Activated CD8-positive, alpha-beta memory T cell treated with anti-CD3 and anti-CD28 coated beads for 1 hour (primary cell): ENCODE measurements at places on chromosomes 5 and 9.
A peak's percentile ranks its signal among the peaks of the same experiment; 100 is the strongest.

DNA sequence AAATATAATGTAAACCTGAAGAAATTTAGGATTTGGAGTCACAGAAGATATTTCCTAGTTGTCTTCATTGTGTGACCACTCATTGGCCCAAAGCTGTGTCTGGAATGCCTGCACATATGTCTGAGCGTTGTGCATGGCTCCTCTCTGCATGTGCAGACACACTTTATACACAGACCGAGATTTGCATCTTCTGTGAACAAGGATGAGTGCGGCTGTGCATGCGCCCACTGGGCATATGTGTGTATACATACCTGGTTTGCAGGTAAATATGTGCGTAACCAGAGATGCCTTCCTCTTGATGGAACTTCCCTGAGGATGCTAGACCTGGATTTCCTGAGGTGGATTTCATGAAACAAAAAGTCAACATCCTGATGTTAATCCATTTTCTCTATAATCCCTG, 19.1 kb downstream of the PHF2 start:
- no peak for DNase-seq

GRCh38 chr9:98087420-98088354, 31.2 kb downstream of the NANS start:
- peak; percentile 15 for DNase-seq

DNA sequence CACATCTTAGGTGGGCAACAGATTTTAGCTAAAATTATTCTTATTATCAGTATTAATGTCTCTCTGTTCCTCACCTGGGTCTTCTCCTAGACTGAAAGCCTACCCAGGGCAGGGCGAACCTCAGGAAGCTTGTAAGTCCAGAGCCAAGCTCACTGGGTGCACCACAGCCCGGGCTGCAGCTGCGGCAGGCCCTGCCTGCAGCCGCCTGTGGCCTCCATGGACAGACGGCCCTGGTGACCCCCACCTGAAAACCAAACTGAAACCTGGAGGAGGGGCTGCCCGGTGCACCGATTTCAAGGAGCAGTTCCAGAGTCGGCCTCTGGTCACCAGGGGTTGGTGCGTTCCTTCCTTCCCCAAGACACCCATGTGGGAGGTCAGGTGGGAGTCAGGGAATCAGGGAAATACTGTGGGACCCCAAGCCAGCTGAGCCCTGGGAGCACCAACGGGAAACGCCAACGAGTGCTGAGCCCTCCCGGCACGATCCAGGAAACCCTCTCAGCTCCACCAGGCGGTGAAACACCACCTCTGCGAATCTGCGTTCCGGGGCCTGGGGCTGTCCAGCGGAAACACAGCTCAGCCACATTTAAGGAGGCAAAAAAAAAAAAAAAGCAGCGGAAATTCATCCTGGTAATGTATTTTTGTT, 68.6 kb upstream of the PPP1R26 start:
- DNase-seq, result no peak

DNA sequence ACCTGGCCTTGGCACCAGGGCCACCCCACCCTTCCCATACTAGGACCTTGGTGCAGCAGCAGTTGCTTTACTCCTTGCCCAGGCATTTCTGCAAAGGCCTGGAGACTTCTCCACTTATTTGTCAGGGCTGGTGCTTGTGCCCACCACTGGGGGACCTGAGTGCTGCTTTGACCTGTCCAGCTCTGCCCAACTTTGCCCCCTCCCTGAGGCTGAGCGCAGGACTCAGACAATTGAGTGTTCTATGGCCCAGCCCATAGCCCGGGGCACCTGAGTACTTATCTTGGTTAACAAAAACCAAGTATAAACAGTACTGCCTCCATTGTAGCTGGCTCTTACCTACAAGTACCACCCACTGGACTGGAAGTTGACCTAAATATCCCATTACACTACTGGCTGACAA, 406.1 kb upstream of the CHD1 start:
- DNase-seq, result no peak

DNA sequence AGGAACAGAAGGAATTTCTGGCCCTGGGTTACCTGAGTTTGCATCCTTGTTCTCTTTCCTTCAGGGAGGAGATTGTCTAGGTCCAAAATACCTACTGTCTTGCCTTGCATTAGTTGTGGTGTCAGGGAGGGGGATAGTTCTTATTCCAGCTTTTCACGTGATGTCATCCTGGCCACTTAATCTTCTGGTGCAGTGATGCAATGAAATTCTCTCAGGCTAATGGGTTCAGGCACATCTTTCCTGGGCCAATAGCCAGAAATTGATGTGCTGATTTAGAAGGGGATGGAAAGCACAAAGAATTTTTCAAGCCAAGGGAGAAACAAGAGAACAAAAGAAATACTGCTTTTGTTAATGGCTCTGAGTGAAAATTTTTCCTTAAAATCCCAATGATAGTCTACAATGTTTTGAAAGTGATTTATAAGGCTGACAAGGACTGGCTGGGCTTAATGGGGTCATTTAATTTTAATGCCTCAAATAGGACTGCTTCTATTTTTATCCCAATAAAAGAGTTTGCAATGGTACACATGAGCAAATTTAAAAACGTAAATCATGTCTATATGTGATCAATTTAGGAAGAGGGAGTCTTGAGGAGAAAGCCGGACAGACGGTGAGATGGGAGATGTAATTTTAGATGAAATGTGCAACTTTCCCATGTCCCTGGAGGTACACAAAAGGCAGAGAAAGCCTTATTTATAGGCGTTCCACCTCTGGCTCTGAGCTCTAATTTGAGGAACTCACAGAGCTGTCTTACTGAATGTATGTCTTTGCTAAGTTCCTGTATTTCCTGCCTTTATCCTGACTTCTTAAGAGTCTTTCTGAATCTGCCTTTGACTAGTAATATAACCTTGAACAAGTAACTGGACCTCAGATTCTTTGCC, 89.3 kb upstream of the SV2C start:
- no peak for DNase-seq

DNA sequence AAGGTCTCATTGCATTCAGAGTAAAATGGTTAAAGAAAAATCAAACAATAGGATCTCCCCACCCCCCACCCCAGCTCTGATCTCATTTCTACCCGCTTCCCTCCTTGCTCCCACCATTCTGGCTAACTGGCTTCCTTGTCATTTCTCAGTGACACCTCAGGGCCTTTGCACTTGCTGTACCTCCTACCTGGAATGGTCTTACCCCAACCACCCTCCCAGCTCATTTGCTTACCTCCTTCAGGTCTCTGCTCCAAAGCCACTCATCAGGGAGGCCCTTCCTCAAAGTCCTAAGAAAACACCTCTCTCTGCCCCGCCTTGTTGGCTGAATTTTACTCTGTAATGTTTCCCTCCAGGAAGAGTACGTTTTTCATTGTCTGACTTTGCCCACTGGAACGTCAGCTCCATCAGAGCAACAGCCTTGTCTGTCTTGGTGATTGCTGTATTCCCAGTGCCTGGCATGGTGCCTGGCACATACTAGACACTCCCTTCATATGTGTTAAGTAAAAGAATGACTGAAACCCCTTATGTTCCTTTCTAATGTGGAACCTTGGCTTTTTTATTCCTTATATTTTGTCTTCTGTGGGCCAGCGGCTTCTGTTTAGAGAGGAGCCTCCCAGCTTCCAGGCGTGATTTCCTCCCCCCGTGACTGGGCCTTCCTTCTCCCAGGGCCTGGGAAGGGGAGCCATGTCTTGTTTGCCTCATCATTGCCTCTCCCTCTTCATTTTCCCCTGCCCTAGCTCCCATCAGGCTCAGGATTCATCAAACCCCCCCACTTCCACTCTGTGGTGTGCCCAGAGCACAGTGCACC, 26.9 kb downstream of the NEURL1B start:
- DNase-seq, result no peak

DNA sequence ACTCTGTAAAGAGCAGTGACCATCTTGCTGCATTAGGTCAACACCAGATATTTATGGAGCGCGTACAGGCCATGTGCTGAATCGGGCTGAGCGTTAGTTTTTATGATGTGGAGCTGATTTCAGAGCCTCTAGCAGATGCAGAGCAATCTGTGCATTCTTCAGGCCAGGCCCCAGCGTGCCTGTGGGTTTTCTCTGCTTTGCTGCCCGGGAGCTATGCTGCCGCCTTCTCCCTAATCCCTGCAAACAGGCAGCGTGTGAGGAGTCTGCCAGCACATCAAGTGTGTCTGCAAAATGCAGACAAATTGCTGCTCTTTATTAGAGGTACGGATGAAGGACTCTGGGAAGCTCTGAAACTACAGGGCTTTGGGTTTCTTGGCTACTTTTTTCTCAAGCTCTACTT, 170.0 kb downstream of the NTRK2 start:
- DNase-seq, result no peak

DNA sequence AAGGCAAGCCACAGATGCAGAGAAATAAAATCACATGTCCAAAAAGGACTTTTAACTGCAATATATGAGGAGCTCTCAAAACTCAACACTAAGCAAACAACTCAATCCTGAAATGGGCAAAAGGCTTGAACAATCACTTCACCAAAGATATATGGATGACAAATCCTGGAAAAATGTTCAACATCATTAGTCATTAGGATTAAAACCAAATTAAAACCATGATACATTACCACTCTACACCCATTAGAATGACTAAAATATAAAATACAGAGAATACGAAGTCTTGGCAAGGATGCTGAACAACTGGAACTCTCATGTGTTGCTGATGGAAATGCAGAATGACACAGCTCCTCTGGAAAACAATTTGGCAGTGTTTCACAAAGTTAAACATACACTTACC, 277.4 kb downstream of the TLE1 start:
- no peak for DNase-seq

DNA sequence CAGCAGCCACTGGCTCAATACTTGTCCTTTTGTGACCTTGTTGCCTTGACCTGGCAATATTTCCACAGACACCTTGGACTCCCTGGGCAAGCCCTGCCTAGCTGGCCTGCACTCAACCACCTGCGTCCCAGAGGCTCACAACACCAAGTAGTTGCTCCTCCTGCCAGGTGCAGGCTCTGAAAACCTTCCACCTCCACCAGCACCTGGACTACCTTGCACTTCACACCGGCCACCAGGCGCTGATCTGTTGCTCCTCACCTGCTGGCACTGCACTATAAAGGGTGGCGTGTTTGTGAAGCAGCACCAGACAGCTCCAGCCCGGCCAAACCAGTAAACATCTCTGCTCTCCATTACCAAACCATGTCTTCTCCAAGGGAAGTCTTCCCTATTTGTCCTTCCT, 997.7 kb downstream of the PTPRD start:
- no peak for DNase-seq

- DNase-seq, result no peak
Measured at GRCh38 chr5:176144508-176144907, 93.7 kb upstream of the SIMC1 start.

DNA sequence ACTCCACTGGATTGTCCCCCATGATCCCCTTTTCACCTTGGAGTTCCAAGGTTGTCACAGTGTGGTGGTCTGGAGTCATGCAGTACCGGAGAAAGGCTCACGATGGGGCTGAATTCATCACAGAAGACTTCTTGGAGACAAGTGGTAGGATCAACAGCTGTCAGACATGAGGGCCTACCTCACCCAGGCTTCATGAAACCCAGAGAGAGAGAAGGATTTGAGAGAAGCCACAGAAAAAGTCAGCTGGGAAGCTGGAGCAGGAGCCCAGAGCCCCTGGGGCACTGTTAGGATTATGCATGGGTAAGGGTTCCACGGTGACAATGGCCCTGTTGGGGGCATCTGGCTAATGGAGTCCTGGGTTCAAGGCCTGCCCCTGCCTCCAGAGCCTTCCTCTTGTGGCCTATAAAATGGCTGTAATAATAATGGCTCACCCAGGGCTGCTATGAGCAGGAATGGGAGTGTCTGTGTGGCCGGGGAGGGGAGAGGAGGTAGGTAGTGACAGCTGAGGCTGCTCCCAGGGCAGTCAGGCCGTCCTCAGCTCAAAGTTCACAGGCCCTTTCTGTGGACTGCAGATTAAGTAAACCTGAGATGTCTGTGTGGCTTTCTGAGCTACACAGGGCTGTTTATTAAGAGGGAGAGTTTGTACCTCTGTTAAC, 910 bp downstream of the TRIM14 start:
- DNase-seq, result peak; percentile 18
